ENCODE measurements at places on chromosomes 6 and 20. TPM values are rescaled to one million over a fixed set of nuclear protein-coding genes. Genes with fewer than 3 reads are reported as not detected.
A peak's percentile ranks its signal among the peaks of the same experiment; 100 is the strongest.

PRDM1 gene
- 1.4 TPM for total RNA-seq

DNA sequence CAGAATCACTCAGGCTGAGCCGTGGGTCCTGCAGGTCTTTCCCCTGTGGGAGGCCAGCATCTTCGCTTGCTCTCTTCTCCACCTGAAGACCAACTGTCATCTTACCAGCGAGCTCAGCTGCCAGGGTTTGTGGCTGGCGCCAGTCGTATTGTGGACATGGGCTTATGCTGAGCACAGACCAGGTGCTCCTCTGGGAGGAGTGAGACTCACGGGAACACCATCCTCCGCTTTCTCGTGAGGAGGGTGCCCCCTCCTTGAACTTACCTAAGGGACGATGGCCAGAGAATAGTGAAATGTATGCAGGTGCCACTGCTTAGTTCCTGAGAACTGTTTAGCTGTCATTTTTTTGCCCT is 17.1 kb downstream of the WRNIP1 start:
- no peak for DNase-seq

IYD gene
- total RNA-seq, result not detected

GRCh38 chr20:44723798-44724362 is 8.7 kb downstream of the CCN5 start:
- DNase-seq, result no peak

SPATA25 gene
- total RNA-seq, result 2.1 TPM

GRCh38 chr20:34525709-34526416 is 9.6 kb downstream of the DYNLRB1 start:
- peak; percentile 98 for DNase-seq

NRSN1 gene
- not detected for total RNA-seq

IP6K3 gene
- total RNA-seq, result not detected

C20orf202 gene
- 0.09 TPM for total RNA-seq

DNA sequence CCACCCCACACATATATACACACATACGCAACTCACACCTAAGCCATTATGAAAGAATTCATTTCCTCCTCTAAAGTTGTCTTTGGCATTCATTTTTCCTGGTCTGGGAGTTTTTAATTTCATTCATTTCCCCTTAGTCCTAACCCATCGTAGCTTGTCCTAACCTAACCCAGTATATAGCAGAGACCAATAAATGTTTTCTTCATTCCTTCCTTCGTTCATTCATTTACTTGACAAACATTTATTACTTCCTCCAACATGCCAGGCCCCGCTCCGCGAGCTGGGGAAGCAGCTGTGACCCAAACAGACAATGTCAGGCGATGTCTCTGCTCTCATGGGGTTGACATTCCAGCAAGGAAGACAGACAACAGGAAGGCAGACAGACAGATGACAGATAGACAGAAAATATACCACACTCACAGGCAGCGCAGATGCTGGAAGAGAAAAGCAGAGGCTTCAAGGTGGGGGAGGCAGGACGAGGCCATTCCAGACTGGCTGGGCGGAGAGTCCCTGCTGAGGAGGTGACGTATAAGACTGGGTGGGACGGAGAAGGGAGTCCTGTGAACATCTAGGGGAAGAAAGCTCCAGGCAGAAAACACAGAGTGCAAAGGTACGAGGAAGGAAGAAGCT is 33.7 kb upstream of the SIRPA start:
- no peak for DNase-seq

GRCh38 chr20:5770987-5771318 is 20.8 kb downstream of the SHLD1 start:
- DNase-seq, result no peak

NTSR1 gene
- 8.0 TPM for total RNA-seq

DNA sequence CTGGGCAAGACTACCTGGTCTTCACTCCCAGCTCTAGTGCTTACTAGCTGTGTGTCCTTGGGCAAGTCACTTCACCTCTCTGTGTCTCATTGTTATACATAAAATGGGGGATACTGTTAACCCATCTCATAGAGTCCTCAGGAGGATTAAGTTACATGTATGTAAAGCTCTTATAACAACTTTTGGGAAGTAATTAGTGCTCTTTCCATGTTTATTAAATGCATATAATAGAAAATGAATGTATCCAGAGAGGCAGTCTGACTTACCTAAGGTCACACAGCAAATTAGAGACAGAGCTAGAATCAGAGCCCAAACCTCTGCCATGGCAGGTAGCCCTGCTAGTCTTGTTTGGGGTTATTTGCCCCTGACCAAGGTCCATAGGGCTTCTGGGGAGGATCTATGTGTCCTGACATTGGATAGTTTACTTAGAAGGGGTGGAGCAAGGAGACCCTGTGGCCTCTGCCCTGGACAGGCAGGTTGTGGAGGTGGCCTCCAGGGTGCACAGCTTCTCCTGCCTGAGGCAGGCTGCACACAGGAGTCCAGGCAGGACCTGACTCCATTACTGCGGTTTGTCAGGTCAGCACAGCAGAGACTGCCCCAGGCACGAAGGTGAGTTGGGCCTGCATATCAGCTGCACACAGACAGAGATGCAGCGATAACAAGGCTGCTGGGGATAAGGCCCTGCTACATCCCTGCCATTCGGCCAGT is 8.4 kb upstream of the MAPK13 start:
- no peak for DNase-seq

DNA sequence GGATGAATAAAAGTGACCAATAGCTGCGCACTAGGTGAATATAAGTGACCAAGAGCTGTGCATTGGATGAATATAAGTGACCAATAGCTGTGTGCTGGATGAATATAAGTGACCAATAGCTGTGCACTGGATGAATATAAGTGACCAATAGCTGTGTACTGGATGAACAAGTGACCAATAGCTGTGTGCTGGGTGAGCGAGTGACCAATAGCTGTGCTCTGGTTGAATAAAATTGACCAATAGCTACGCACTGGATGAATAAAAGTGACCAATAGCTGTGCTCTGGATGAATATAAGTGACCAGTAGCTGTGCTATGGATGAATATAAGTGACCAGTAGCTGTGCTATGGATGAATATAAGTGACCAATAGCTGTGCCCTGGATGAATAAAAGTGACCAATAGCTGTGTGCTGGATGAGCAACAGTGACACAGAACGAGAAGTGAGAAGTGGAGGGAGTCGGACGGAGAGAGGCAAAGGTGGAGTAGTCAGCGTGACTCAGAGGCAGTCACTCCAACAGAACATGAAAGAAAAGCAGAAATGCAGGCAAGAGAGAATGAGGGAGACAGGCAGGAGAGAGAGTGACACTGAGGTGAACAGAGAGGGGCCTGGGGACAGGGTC is 38.5 kb downstream of the RBM38 start:
- DNase-seq, result peak; percentile 37

- DNase-seq, result no peak
Observed at GRCh38 chr6:16419636-16420336, 181.4 kb downstream of the GMPR start.

DNA sequence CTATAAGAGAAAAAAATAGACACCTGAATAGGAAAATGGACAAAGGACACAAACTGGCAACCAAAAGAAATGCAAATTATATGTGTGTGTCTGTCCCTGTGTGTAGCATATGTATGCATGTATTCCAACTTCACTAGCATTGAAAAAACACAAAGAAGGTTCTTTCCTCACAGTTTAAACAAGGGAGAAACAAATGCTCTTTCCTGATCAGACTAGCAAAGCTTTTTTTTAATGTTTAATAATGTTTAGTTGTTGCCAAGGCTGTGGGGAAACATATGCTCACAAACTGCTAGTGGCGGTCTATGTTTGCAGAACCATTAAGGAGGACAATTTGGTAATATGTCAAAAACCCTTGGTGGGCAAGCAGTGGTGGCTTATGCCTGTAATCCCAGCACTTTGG is 22.4 kb downstream of the SMLR1 start:
- DNase-seq, result no peak

ANKRD6 gene
- 18.1 TPM for total RNA-seq

All from fibroblast of the aortic adventitia (primary cell).